Bladder microvascular endothelial cell (primary cell): ENCODE measurements at places on chromosomes 3 and 15. TPM values are rescaled to one million over a fixed set of nuclear protein-coding genes. Genes with fewer than 3 reads are reported as not detected.

Gene BAHD1
- 6.3 and 12.5 TPM in 2 replicates for total RNA-seq

Gene NR2F2
- 5.8 and 23.0 TPM in 2 replicates for total RNA-seq

Gene SPTBN5
- total RNA-seq, result 5.2 and 5.3 TPM in 2 replicates

Gene EPHA6
- under 0.01 and 0.13 TPM in 2 replicates for total RNA-seq

Gene ARHGAP31
- 24.3 and 42.5 TPM in 2 replicates for total RNA-seq

Gene KLHL40
- total RNA-seq, result not detected in 2 replicates
